ENCODE measurements at places on chromosomes 16 and 17. TPM values are rescaled to one million over a fixed set of nuclear protein-coding genes. Genes with fewer than 3 reads are reported as not detected.

Gene APOBR
- not detected for total RNA-seq

Gene GPS1
- 226 TPM for total RNA-seq

Gene CANT1
- total RNA-seq, result 106 TPM

- DNase-seq, result no peak
Measured at GRCh38 chr17:40340327-40340726, 24.2 kb downstream of the GJD3 start.

Gene CCNF
- total RNA-seq, result 43.4 TPM

Gene ATP2C2
- not detected for total RNA-seq

GRCh38 chr17:50095626-50096037, 481 bp downstream of the PDK2 start:
- no peak for DNase-seq

Gene CNTNAP1
- 0.34 TPM for total RNA-seq

Gene BCL6B
- not detected for total RNA-seq
